Glutamatergic neuron (in vitro differentiated cells): ENCODE measurements at places on chromosomes 1 and 21. TPM values are rescaled to one million over a fixed set of nuclear protein-coding genes. Genes with fewer than 3 reads are reported as not detected.

The FCRL3 gene
- not detected for total RNA-seq

The COL11A1 gene
- total RNA-seq, result 0.76 TPM

The MYOM3 gene
- total RNA-seq, result not detected

The ITLN2 gene
- total RNA-seq, result not detected

The OPRD1 gene
- total RNA-seq, result 1.2 TPM

The FBLIM1 gene
- 29.9 TPM for total RNA-seq

The LCE1B gene
- total RNA-seq, result not detected

The FAM177B gene
- not detected for total RNA-seq

The SLC25A44 gene
- total RNA-seq, result 66.0 TPM

The ACKR1 gene
- total RNA-seq, result 13.5 TPM

The SKI gene
- total RNA-seq, result 143 TPM

The CD53 gene
- not detected for total RNA-seq

The TRNP1 gene
- 13.9 TPM for total RNA-seq
